ENCODE measurements at places on chromosomes 3 and 15.

- no peak for DNase-seq
Observed at GRCh38 chr15:69897471-69898237, 200.1 kb downstream of the TLE3 start.

- no peak for DNase-seq
Observed at GRCh38 chr3:66144568-66145407, 76.0 kb upstream of the SLC25A26 start.

DNA sequence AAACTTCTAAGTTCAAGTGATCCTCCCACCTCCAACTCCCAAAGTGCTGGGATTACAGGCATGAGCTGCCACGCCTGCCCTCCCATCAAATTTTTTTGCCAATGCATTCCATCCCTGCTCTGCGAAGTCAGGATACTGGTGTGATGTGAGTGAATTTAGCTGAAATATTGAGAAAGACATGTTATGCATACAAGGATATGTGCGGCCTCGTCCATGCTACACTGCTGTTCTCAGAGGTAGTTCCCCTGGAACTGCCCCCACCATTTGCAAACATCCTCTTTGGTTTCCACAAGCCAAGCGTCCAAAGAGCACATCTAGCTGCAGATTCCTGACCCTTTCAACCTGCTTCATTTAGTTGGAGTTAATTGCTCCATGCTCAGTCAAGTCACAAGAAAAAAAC lies 36.5 kb upstream of the BCL2A1 start:
- no peak for DNase-seq

DNA sequence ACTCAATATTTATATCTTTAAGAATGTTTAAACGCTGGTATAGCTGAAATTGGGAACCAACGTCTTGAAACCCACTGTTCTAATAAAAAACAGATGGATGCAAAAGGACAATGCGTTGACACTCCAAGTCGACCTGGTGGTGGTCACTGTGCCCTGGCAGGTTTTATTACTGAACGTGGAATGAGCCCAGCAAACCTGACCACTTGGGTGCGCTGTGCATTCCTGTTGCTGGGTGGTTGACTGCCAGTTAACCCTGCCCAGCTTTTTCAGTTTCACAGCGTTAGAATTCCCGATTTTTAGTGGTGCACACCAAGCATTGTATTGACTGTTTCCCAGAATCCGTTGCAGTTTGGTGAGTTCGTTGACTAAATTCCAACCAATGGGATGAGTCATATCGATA lies 384.4 kb downstream of the OCA2 start:
- no peak for DNase-seq

DNA sequence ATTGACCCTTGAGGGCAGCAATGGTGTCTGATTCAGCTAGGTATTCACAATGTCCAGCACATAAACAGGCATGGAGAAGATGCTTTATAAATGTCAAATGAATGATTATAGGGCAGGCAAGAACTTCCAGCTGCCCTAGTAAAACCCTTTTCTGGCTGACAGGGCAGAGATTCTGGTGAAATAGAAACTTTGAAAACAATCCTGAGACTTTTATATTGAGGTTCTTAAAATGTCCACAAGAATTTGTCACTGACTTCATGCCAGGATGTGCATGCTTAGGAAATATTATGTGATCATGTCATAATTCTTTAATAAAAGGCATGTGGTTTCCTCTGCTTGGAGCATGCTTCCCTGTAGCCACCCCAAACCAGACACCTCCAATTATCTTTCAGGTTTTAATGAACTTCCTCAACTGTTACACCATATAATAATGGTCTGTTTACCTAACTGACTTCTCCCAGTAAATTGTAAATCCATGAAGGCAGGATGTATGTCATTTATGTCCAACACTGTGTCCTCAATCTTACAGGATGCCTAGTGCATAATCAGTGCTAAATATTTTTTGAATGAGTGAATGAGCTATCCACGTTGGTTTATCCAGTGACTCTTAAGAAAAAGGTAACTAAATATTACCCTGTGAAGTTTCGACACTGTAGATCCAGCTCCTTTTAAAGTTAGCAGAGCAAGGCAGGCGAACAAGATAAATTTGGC lies 43.4 kb upstream of the CLRN1 start:
- DNase-seq: no peak

GRCh38 chr3:82208002-82208710 lies 446.7 kb upstream of the GBE1 start:
- DNase-seq: no peak
